T-cell (primary cell): ENCODE measurements at places on chromosomes 3 and 15.

GRCh38 chr3:10463533-10464434 lies 41.6 kb downstream of the ATP2B2 start:
- DNase-seq, result no peak

GRCh38 chr15:63972801-63973200 lies 73.5 kb downstream of the DAPK2 start:
- DNase-seq, result no peak

GRCh38 chr3:107382631-107383030 lies 5.4 kb downstream of the CCDC54 start:
- no peak for DNase-seq

DNA sequence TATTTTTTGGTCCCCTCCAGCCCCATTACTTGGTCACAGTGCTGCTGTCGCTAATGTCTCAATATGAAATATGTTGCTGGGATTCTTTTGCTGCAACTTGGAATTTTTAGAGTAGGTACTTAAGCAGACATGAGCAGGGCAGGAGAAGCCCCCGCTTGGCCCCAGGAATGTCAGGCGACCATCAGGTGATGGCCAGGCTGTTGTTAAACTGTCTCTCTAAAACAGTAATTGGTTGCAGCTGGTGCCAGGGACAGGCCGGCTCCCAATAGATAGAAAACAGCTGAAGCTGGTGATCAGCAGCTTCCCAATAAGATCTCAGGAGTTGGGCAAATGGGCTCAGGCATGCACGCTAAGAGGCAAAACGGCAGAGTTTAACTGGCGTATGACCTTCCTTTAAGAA lies 329.9 kb upstream of the TBL1XR1 start:
- DNase-seq, result no peak

GRCh38 chr3:169044331-169045113 lies 619.0 kb downstream of the MECOM start:
- no peak for DNase-seq

DNA sequence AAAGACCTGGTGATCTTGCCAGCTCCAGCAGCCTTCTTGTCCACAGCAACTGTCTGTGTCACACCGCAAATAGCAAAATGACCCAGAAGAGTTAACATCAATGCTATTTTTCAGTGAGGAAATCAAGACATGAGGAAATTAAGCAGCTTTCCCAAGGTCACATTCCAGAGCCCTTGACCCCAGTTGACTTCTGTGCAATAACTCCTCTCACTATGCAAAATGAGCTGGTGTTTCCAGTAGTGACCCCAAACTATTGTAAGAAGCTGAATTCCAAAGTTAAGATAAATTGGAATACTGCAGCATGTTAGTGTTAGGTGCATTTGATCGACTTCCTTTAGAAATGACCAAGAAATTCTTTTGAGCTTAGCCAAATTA lies 172.8 kb upstream of the SNTN start:
- DNase-seq, result no peak

- DNase-seq, result no peak
Measured at GRCh38 chr3:178808748-178809147, 262.9 kb downstream of the ZMAT3 start.

DNA sequence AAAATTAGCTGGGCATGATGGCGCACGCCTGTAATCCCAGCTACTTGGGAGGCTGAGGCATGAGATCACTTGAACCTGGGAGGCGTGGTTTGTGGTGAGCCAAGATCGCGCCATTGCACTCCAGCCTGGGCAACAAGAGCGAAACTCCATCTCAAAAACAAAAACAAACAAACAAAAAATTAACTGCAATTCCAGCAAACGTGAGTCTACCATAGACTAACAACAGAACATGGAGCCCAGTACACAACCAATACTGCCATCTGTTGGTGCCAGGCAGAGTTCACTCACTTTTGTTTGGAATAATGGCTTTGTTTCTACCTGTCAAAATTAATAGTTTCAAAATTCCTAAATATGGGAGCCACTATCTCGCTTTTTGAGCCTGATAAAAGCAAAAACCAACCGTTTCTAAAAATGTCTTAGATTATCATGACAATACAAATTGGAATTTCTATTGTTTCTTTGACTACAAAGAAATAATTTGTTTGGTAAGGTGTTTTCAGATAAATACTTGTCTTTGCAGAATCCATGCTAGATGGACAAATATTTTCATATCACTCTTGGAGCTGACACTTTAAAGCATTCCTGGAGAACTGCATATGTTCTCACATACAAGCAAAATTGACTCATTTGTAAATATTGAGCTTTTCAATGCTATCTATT lies 45.0 kb downstream of the GPR176 start:
- no peak for DNase-seq

GRCh38 chr3:62374341-62375218 lies 1.2 kb upstream of the FEZF2 start:
- DNase-seq, result no peak

DNA sequence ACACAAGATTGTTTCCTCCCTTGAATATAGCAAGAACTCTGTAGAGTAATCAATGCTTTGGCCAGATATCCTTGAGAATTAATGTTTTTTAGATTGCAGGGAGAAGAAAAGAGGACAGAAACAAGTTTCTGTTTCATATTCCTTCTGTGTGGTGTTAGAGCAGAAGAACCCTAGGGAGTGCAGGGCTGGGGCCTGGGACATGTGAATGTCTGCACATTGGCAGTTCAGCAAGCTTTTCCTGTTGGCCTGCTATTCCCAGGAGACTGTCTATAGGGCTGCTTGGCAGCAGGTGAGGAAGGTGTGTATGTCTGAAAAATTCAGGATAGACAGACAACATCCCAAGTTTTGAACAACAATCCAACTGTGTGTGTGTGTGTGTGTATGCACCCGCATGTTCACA lies 13.6 kb upstream of the CNBP start:
- DNase-seq, result no peak

DNA sequence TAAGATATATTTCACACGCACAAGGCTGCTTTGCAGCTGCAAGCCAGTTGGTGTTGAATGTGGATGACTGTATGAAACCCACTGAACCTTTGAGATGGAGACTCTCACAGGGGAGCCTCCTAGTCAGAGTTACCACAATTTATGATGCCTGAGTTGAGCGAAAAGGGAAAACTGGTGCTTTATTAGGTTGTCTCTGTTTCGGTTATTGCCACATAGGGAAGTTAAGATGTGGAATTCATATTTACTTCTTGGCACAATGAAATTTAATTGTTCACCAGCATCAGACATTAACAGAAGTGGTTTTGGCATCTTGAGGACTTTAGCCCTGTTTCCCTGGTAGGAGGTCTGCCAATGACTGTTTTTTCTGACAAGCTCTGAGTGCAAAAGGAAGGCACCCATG lies 358.2 kb downstream of the SQOR start:
- DNase-seq, result no peak

DNA sequence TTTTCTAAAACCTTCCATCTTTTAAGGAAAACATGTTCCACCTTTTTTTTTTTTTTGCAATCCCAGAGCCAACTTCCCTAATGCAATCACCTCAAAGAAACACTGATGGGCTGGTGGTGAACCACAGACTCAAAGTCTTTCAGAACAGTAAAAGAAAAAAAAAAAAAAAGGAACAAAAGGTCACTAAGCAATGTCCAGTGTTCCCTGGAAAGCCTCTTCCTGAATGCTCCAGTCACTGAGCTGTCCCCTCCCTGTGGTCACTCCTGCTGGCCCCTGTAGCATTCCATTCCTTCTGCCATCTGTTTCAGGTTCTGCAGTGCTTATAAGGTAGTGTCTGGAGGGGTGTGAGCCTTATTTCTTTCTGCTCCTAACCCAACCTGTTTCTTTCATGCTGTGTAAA lies 53.3 kb downstream of the AAGAB start:
- DNase-seq, result no peak

DNA sequence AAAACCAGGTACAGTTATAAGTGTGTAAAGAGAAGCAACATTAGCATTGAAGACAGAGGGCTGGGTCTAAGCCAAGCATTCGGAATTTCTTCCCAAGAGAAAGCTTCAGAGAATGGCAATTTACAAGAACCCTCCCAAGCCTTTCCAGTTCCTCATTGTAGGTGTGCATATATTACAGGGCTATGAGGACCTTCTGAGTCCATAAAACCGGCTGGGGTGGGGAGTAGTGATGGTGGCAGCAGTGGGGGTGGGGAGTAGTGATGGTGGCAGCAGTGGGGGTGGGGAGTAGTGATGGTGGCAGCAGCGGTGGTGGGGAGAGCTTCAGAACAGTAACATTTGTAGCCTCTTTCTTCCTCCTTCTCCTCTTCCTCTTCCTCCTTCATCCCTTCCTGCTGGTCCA lies 368.7 kb upstream of the UMPS start:
- DNase-seq, result no peak

- DNase-seq, result no peak
Measured at GRCh38 chr15:31495281-31495680, 168.6 kb downstream of the KLF13 start.

DNA sequence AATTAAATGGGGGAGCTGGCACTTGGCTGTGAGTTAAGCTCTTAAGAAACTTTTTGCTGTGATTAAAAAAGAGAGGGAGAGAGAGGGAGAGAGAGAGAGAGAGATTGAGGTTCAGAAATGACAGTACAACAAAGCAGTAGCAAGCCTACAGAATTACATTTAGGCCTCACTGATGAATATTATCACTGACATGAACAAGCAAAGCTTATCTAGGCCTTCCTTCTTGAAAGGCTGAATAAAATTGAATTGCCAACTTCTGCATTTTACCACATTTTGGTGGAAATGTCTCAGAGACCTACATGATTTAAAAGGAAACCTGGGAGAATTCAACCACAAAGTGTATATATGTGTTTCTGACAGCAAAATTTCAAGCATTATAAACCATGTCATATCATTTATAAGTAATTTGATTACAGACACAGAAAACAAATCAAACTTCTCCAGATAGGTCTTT lies 530.8 kb downstream of the SOX2 start:
- no peak for DNase-seq

GRCh38 chr3:193114431-193115340 lies 126.3 kb upstream of the PLAAT1 start:
- DNase-seq, result no peak

DNA sequence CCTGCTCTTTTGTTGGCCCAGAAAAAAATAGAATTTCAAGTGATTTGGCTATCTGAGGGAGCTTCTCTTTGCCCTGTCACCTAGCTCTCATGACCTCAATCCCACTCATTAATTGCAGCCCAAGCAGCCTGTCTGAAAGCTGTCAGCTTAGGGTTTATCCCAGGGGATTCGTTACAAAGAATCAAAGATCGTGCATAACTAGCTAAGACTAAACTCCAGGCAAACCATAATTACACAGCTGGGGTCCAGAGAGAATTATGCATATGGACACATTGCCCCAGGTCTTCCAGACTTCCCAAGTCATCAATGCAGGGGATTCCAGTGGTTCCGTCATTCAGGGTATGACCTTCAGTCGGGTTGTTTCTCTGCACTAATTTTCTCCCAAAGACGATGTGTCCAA lies 91.6 kb upstream of the CBLB start:
- no peak for DNase-seq

- no peak for DNase-seq
Measured at GRCh38 chr3:195365371-195365770, 77.4 kb downstream of the ACAP2 start.

DNA sequence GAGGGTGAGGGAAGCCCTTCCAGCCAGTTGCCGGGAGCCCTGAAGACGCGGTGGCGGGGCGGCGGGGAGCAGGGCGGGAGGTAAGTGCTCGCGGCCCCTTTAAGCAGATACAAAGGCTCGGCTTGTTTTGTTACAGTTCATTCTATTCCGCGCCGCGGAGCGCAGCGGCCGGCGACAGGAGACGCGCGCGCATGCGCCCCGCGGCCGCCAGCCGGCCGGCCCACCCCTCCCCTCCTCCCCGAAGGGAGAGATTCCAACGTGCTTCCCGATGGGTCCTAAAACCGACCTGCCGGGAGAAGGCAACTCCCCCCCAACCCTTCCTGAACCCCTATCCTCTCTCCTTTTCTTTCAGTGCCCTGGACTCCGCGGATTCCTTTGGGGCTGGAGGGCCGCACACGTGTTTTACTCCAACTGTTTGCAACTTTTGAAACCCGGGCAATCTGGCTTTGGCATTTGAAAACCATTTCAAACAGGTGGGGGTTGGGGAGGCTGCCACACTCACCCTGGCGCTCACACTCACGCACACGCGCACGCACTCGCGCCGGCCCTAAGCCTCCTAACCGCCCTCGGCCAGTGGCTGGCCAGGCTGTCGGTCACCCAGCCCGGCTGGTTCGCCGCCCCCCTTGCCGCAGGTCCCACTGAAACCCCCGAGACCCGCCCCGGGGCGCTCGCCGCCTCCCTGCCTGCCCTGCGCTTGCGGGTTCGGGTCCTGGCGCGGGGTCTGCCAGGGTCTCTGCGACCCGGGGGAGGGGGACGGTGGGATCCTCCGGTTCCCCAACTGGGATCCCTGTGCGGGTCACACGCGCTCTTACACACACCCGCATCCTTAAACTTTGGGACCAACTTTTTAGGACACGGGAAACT lies at the start of gene MAGI1:
TSS of gene MAGI1 (minus strand) at position 193 of the 864 bp plus-strand sequence. CDS start 610 bp downstream, outside the sequence.
- DNase-seq, result no peak

- DNase-seq, result no peak
Measured at GRCh38 chr3:180594631-180595558, 7.1 kb upstream of the TTC14 start.

DNA sequence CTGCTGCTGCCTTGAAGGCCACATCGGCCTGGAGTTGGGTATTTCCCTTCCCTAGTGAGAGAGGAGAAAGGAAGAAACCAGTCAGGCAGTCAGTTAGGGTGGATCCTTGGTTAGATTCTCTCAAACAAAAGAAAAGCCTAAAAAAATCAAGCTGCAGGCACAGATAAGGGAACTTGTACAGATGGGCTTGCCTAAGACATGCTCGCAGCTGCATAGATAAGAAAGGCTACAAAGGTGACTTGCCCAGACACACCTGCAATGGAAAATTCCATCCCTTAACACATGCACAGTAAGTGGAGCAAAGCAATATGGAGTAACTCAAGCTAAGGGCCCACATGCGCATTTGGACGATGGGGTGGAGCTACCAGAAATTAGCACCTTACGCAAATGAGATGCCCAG lies 199.7 kb upstream of the ARPP21 start:
- no peak for DNase-seq

DNA sequence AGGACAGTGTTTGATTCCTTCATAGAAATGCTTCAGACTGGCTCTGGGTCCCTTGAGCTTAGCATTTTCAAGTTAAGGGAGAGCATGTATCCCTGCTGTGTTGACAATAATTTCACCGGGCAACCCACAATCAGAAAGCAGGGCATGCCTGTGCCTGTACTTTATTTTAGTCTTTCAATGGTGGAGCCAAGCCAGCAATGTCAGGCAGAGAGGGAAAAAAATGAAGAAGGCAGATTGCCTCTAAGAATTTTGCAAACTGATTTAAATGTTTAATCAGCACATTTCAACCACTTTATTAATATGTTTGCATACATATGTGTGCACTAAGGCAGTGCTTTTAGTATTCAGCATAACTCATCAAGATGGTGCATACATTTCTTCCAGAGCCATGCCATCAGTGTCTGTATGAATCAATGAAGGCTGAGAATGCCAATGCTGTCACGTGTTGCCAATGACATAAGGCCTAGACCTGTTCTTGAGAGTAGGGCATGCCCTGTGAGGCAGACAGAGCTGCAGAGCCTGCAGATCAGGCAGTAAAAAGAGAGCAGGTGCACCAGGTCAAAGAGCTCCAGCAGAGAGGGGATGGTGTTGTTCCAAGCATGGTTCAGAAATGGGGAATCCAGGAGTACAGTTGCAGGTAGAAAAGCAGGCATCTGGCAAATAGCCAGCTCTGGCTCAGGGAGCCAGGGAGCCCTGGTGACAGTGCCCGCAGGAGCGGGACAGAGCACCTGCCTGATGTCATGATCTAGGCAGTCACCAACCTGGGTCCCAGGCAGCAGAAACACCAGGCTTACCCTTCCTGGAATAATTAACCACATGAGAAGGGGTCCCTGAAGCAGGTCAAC lies 508.5 kb downstream of the GABRG3 start:
- DNase-seq, result no peak
